GM03348 (cell line): ENCODE measurements at places on chromosomes 7 and 10.

DNA sequence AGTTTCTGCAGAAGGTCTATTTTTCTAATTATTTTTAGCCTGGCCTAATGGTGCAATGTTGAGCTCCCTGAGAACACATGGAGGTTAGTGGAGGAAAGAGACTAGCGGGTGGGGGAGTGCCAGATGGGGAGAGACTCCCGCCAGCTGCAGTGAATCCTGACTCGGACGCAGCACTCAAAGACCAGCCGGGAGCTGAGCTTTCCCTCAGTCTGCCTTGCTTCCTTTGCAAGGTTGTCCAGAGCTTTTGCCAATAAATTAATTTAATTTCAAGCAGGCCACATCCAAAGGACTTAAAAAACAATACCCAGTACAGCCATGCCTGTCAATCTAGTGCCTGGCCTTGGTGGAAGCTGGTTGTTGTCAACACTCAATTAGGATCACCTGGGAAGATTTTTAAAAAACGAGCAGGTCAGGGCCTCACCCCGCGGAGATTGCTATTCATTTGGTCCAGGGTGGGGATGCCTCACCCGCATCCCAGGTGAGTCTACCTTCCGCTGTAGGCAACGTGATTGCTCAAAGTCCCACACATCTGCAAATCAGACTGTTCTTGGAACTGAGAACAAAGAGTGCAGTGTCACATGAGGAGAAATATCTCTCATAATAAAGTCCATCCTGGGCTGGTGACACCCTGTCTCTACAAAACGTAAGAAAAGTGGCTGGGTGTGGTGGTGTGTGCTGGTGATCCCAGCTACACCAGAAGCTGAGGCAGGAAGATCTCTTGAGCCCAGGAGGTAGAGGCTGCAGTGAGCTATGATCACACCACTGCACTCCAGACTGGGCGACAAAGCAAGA, 4.0 kb downstream of the CLRN3 start:
- no peak for DNase-seq

GRCh38 chr10:34730726-34731125, 84.4 kb downstream of the PARD3 start:
- DNase-seq: no peak

DNA sequence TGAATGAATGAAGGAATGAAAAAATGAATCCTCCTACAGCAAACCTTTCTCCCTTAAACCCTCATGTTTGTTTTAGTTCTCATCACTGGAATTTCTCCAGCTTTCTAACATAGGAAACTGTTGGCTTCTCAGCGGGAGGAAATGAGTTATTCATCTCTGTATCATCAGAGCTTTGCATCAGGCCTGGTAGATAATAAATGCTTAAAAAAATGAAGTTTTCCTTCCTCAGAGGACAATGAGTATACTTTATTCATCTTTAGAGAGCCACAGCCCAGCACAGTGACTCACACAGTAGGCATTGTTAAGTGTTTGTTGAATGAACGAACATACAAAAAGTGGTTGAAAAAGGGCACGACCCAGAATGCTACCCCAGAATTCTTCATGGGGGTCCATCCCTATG, 62.6 kb downstream of the COL13A1 start:
- peak; percentile 78 for DNase-seq

- peak; percentile 57 for DNase-seq
Measured at GRCh38 chr10:117534321-117535297, 7.9 kb upstream of the EMX2 start.

GRCh38 chr7:108196004-108196403, 65.8 kb upstream of the LAMB4 start:
- no peak for DNase-seq

DNA sequence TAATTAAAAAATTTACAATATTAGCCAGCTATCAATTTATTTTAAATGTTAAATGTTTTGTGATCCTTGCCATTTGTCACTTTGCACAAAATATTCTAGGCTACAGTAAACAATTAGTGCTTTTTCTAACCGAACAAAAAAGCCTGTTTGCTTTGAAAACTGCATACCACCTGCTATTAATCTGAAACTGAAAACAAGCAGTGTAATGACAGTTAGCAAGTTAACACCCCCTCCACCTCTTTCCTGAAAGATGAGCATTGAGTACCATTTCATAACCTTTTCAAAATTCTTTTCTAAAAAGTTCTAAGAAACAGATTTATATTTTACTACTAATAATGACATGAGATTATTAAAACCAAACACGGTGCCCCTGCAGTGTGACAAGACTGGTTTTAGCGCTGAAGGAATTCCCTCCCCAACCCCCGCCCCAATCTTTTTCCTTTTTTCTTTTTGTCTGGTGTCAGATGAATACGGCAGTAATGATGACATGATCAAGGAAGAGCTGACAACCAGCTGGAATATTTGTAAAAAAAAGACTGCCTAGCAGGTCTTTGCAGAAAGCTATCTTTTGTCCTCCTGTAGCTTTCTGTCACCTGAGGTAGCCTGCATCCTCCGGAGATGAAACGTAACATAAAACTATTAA, 175.6 kb downstream of the CHCHD3 start:
- DNase-seq: no peak
